Stimulated activated CD4-positive, alpha-beta T cell treated with anti-CD3 and anti-CD28 coated beads, Interleukin-4, amount 100 ng/mL, for 24 hours (primary cell): ENCODE measurements at places on chromosomes 11 and 22.

- no peak for DNase-seq
Observed at GRCh38 chr22:38240734-38241252, 32.0 kb downstream of the TMEM184B start.

DNA sequence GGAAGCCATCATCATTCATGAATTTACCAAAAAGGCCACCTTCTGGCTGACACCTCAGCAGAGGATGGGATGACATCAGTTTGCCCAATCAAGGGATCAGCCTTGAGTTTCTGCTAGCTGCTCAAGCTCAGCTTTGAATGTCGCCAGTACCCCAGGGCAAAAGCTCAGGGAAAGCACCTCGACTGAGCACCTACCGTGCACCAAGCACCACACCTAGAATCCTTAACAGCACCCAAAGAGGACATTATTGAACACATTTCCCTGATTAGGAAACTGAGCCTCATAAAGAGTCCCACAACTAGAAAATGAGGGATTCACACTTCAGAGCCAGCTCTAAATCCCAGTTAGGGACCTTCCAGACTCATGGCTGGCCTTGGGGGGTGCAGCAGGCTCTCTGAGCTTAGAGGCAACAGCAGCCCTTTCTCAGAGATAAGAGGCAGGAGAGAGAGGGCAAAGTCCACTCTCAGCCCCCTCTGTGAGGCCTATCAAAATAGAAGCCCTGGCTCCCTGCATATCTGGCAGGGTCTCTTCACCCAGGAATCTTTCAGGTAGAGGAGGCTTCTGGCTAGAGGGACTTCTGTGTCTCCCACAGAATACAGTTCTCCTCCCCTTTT lies 13.4 kb upstream of the DAGLA start:
- no peak for DNase-seq

GRCh38 chr11:110755941-110756340 lies 43.7 kb upstream of the ARHGAP20 start:
- no peak for DNase-seq

GRCh38 chr11:60864856-60865513 lies 2.4 kb upstream of the ZP1 start:
- DNase-seq: no peak

GRCh38 chr11:101487775-101488174 lies 96.0 kb downstream of the TRPC6 start:
- DNase-seq: no peak

DNA sequence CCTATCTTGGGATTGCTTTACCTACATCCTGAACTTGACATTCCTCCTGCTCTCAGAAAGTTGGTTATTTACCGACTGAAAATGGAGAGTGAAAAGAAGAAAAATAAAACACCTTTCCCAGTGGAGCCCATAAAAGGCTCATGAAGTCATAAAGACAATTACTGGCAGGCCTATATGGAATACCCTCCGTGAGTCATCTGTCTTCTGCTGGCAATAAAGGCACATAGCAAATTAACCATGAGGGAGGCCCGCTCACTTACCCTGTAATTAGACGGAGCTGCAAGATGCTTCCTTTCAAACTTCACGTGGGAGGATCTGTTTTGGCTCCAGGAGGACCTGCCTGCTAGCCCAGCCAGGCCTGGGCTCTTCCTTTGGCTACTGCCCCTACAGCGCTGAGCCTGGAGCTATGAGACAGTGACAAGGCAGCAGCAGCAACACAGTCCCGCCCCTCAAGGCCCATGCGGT lies 540.4 kb downstream of the BUD13 start:
- DNase-seq: no peak

- DNase-seq: no peak
Observed at GRCh38 chr11:26621132-26621531, 49.1 kb upstream of the MUC15 start.

GRCh38 chr22:49259839-49260615 lies 567.6 kb downstream of the BRD1 start:
- DNase-seq: no peak

DNA sequence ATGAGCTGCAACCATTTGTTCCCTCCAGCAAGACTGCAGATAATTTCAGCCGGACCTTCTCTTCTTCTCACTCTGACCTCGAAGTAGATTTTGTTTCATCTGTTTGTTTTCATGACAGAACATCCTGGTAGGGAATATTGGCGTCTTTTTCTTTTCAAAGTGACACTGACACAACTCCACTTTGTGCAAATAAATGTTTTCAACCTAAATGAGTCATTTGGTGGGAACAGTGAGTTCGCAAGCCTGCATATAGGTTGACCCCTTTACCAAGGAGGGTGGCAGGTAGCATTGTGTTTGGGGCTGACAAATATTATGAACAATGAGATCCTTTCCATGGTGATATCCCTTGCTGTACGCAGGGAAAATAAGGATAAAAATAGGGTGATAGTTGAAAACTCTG lies 55.0 kb downstream of the LARGE1 start:
- DNase-seq: no peak

DNA sequence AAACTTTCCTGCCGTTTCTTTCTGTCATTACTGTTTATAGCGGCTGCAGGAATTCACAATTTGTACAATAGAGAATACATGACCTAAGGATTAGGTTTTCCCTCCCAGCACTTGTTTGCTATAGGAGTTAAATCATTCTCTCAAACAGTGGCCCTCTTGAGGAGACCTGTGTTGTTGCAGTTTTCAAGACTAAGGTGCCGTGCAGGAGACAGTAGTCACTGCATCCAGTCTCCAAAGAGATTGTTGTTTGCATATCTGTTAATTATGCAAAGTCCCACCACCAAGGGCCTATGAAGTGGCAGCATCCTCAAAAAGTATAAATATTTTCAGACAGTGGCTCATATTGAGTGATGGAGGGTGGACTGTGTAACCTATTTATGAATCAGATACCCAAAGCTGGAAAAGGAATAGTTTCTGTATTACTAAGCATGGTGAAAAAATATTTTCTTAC lies 2.3 kb downstream of the PRSS23 start:
- peak; percentile 27 for DNase-seq

- DNase-seq: no peak
Observed at GRCh38 chr22:32858121-32858703, 56.7 kb downstream of the TIMP3 start.

GRCh38 chr22:45314786-45315185 lies 5.1 kb downstream of the FAM118A start:
- DNase-seq: no peak

DNA sequence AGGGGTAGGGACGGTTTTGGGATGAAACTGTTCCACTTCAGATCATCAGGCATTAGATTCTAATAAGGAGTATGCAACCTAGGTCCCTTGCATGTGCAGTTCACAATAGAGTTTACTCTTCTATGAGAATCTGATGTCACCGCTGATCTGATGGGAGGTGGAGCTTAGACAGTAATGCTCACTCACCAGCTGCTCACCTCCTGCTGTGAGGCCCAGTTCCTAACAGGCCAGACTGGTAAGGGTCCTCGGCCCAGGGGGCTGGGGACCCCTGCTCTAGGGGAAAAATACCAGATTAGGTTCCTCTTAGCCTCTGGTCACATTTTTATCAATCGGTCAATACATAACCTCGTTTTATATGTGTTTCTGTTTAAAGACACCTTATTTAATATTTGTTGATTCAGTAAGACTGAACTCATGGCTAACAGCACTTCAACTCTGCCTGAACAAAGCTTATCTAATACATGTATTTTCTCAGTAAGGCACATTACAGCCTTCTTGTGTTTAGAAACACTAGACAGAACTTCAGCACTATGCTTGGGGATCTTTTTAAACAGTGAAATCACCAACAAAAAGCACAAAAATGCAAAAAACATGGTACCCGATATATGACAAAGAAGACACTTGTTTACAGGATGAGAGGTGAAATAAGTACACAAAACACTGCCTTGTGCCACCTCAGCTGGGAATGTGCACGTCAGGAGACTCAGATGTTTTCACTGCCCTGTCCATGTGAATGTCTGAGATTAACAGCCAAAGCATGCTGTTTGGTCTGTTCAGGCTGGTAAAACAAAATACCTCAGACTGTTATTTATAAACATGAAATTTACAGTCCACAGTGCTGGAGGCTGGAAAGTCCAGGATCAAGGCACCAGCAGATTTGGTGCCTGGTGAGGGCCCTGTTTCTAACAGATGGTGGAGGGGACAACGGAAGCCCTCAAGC lies 107.5 kb downstream of the USP35 start:
- DNase-seq: no peak

DNA sequence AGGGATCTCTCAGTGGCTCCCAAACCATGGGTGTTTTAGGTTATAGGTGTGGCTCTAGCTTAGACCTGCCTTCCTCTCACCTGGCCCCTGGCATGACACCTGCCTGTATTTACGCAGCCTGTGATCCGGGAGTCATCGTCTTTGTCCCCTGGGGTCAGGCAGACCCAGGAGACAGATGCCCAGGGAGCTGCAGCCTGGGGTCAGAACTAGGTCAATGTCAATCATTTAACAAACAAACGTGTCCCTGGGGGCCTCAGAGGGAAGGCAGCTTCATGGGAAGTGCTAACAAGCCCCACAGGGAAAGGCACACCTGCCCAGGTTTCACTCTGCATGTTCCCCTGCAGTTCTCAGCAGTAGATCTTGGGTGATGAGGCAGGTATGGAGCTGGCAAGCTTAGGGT lies 12.0 kb downstream of the BACE1-AS start:
- no peak for DNase-seq

DNA sequence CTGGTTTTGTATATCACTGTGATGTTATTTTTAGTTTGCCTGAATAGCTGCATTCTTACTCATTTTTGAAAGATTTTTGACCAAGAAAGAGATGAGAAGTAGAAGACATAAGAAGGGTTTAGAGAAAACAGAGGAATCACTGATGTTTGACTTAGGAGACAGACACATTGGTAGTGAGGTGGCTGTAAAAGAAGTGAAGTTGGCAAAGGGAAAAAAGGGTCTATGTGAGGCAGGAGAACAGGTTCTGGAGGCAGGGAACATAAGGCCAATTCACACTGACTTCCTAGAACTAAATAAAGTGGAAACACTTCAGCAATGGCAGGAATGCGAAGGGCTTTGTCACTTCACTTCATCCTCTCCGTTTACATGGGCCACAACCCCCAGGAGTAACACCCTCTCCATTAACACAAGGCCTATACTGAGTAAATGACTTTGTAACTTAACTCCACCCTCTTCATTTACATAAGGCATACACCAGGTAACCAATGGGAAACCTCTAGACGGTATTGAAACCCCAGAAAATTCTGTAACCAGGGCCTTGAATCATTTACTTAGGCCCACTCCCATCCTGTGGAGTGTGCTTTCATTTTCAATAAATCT lies 36.5 kb downstream of the CTSC start:
- no peak for DNase-seq

GRCh38 chr11:134181707-134182106 lies 42.1 kb downstream of the NCAPD3 start:
- no peak for DNase-seq

- DNase-seq: no peak
Observed at GRCh38 chr11:128181088-128181480, 406.3 kb downstream of the ETS1 start.

DNA sequence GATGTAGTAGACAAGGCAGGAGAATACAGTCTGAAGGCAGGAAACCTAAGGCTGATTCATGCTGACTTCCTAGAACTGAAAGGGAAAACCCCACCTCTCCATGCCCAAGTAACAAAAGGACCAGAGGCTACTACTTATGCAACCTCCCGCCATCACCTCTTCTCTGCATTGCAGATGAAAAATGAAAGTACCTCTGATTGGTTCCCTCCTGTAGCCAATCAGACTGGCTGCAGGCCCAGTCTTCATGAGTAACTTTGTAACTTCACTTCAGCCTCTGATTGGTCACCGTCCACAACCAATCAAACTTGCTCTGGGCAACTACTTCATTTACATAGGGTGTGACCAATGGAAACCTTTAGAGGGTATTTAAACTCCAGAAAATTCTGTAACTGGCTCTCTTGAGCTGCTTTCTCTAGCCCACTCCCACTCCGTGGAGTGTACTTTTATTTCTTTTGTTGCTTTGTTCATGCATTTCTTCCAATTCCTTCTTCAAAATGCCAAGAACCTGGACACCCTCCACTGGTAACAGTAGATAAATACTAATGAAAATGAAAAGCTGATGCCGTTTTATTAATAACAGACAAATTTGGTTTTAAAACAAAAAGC lies 5.2 kb upstream of the MAP6 start:
- DNase-seq: peak; percentile 22

GRCh38 chr11:103942646-103943045 lies 93.8 kb upstream of the DDI1 start:
- no peak for DNase-seq

GRCh38 chr11:79237091-79237490 lies 203.7 kb downstream of the TENM4 start:
- DNase-seq: no peak
